K562 (cell line): ENCODE measurements at places on chromosomes 5 and 9.
A peak's percentile ranks its signal among the peaks of the same experiment; 100 is the strongest.

GRCh38 chr9:28456861-28457260, 883.6 kb upstream of the C9orf72 start:
- no peak for DNase-seq

GRCh38 chr9:94974154-94974879, 247.8 kb downstream of the AOPEP start:
- no peak for DNase-seq

- DNase-seq, result no peak
Observed at GRCh38 chr5:65394087-65394486, 87.6 kb downstream of the ADAMTS6 start.

DNA sequence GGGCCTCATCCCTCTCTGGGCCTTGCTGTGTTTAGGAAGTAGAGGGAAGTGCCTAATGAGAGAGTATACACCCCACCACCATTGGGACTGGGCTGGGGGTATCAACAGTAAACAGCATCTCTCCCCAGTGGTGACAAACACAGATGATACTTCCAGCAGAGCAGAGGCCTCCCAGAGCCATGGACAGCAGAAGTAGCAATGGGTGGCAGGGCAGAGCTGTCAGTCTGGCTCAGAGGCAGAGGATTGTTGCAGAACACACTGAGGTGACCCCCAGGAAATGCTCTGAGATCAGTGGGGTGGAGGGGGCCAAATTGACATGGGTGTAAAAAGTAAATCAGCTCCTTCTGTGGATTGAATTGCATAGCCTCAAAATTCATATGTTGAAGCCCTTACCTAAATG, 12.1 kb upstream of the P4HA2 start:
- DNase-seq, result no peak

DNA sequence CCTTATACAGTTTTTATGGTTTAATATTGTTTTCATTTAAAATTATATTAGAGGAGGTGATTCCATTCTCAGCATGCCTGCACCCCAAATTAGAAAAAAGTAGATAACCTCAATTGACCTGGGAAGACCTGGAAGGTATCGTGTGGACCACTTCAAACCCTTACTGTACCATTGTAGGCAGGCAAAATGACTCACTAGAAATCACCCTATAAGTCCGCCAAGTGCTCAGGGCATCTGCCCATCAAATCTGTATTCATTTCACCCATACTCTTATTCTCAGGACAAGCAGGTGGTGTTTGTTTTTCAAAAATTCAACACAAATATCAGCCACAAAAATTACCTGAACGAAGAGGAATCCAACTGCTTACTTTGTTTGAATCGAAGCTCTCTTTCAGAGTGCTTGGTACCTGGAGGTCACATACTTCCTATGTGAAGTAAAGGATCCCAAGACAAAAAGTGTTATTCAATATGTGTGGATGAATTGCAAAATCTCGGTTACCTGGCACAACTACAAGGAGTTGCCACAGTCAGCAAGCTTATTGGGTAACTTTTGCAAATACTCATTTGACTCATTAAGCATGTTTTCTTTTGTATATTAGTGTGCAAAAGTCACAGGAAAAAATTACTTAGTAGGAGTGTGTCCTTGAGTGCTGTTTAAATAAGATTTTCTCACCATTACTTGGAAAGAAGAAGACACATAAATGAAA, 216.2 kb downstream of the ENC1 start:
- DNase-seq, result no peak

GRCh38 chr5:160166069-160166972, 47.1 kb upstream of the PWWP2A start:
- no peak for DNase-seq

DNA sequence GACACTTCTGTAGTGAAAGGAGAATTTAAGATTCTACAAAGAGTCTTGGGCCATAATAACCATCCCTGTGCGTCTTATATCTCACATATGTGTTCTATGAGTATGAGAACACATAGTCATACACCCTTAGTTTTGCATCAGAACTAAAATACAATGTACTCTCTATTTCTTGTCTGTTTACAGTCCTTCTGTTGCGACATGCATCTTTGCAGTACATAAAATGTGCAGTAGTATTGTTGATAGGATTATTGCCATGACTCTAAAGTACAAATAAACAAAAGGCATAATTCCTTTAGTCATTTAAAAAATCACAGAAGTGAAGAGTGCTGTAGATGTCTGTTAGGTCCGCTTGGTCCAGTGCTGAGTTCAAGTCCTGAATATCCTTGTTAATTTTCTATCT, 201.9 kb downstream of the NR3C1 start:
- no peak for DNase-seq

DNA sequence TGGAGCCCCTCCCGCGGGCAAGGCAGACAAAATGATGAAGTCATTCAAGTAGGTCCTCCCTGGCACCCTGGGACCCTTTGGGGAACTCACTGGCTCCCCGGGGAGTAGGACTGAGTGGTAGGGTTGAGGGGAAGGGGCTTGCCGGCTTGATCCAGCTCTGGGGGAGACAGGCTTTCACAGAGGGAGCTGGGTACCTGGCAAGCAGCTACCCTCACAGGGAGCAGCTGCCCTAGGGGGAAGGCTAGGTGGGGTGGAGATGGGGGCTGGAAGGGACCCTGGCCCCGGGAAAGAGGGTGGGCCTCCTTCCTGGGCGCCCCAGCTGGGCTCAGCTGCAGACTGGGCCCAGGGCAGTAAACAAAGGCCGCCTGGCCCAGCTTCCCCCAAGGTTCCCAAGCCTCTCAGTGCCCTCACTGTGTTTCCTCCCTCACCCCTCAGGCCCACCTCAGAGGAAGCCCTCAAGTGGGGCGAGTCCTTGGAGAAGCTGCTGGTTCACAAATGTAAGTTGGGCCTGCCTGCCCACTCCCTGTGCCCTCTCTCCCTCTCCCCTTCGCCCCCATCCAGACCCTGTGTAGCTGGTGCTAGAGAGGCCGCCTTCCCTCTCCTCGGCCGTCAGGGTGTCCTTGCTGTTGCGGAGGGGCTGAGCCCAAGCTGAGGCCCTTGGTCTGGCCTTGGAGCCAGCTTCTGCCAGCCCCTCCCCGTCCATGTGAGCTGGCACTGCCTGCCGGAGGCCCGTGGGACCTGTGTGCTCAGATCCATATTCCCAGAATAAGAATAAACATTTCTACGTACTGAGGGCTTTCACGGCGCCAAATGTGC, 131.2 kb downstream of the RGS3 start:
- DNase-seq, result no peak

DNA sequence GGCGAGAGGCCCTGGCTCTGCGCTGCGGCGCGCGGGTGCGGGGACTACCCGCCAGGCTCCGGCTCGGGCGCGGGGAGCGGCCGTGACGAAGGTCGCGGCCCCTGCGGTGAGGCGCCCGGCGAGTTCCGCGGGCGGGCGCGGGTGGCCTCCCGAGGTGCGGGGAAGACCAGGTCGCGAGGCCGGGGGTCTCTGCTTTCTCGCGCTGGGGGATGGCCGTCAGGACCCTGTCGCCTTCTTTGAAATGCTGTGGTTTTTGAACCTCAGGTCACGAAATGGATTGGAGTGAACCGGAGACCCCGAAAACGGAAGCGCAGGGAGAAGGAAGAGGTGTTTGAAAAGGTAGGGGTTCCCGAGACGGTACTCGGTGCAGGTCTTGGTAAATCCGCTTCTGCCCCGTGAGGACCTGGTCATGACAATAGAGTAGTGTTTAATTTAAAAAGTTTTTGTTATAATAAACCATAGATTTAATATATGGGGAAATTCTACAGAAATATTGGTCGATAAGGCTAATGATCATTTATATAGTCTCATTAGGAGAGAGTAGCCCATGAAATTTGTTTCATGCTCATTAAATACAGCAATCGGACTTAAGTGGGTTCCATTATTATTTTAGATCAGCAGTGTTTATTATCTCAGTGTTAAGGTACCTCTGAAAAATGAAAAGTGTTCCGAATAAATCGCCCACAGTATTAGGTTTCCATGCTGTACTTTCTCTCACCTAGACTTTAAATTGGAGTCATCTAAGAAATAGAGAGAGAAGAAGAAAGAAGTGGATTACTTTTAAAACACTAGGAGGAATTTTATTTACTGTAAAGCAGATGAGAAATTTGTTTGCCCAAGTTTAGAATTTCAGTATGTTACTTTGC, 279.0 kb downstream of the AOPEP start:
- no peak for DNase-seq

GRCh38 chr5:83900306-83900705, 179.7 kb upstream of the HAPLN1 start:
- no peak for DNase-seq

DNA sequence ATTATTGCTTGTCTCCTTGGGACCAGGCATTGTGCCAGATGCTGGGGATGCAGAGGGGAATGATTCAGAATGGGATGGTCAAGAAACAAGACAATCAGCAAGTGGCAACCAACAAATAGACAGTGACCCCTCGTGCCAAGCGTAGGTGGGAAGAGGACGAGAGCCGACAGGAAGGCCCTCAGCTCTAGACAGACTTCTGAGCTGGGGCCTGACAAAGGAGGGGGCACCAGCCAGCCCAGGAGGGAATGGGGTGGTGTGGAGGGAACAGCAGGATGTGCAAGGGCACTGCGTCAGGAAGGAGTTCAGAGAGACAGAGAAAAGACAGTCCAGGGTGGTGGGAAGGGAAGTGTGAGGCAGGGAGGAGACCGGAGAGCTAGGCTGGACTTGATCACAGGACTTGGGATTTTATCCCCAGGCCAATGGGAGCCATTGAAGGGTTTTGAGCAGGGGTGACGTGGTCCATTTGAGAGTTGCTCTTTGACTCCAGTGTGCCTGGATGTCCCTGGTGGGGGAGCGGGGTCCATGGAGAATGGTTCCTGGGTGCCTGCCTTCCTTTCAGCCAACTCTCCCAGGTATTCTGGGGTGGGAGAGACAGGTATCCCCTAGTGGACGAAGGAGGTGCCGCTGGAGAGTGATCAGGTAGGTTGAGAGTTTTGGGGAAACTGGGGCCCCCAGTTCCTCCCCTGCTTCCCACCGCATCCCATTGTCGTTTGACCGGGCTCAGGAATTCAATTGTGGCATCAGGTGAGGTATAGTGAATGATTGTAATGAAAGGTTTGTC, 79.3 kb upstream of the ZNF618 start:
- no peak for DNase-seq

- no peak for DNase-seq
Observed at GRCh38 chr9:13791816-13792215, 512.3 kb upstream of the MPDZ start.

- no peak for DNase-seq
Observed at GRCh38 chr9:15999422-16000339, 446.8 kb downstream of the CCDC171 start.

DNA sequence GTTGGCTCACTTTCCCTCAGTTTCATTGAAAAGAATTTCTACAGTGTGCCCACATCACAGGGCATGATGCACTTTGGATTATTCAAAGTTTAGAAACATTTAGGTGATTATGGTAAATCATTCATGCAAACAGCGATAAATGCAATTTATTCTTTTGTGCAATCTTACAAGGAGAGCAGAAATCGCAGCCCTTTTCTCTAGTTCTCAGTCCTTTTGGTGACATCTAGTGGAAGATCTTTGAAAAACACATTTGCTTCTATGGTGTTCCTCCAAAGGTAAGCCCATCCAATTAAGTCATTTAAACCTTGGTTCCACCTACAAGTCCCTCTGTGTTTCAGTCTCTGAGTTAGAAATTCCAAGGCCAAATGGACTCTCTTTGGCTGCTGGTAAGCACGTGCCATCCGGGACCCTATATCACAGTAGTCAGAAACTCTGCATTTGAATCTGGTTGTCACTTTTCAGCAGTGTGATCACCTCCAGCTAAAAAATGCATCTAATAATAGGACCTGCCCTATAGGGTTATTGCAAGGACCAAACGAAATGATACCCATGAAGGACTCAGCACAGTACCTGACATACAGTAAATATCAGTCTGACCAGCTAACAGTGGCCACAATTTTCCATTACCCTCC, 66.4 kb downstream of the MACROH2A1 start:
- peak; percentile 71 for DNase-seq

DNA sequence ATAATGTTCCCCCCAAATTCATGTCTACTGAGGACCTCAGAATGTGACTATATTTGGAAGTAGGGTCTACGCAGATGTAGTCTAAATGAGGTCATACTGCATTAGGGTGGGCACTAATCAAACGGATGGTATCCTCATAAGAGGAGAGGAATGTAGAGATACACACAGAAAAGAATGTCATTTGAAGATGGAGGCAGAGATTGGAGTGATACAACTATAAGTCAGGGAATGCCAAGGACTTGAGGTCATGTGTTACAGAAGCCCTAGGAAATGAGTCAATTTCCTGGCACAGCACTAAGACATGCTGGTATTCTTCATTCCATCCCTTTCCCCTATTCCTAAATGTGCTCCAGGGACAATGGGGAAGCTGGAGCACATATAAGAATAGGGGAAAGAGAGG, 758 bp upstream of the PDCD1LG2 start:
- no peak for DNase-seq

DNA sequence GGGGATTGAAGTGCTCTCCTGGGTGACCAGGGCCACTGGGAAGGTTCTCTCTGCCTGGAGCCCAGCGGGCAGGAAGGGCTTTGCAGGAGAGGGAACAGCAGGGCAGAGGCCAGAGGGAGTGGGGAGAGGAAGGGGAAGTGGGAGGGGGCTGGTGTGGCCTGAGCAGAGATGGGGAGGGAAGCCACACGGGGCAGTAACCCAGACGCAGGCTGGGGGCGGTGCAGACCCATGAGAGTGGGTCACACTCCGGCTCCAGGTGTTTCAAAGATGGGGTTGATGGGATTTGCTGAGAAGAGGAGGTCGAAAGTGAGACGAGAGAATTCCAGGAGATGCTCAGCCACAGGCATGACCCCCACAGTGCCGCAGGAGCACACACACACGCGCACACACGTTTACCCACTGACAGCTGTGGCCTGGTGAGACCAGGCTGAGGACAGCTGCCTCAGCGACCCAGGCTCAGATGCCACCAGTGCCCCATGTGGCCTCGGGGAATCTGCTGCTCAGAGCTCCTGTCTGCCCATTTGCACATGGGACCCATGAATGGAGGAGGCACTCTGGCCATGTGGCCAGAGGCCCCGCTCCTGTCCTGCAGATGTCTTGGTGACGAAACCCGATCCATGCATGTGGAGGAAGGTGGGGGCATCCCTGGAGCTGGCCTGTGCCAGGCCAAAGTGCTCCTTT, 32.7 kb upstream of the FCN2 start:
- DNase-seq, result no peak

DNA sequence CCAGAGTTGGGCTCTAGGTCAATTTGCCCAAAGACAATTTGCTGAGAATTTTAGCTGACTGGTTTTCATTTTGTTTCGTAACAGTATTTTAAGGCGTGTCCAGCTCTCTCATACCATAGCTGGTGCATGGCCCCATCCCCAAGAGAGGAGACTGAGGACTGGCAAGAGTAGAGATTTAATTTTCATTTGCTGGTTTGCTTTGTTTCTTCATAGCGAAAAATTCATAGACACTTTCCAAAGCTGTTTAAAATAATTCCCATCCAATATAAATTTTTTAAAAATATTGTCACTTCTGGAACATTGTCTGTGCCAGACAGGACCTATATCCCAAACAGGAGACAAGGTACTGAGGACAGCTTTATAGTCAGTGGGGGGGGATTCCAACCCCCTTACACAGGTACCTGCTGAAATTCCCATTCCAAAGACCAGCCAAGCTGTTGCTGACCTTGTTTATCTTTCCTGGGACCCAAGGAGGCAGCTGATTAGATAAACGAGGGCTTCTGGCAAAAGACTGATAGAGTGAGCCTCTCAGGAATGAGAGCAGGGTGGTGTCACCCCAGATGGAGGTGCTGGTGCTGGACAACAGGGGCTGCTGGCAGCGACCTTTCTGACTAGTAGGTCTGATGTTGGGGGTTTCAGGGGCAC, 6.8 kb upstream of the ANGPTL2 start:
- DNase-seq, result peak; percentile 31

- DNase-seq, result no peak
Observed at GRCh38 chr5:102713278-102713677, 41.8 kb upstream of the PAM start.

GRCh38 chr9:136853596-136854112, 1.5 kb downstream of the MAMDC4 start:
- no peak for DNase-seq

- no peak for DNase-seq
Observed at GRCh38 chr5:119597728-119598298, 31.5 kb upstream of the FAM170A start.
